Sciatic nerve (tissue), 2 donors: ENCODE measurements at places on chromosomes 3 and 15.
A peak's percentile ranks its signal among the peaks of the same experiment; 100 is the strongest.

- peak; percentile 62 for DNase-seq
Measured at GRCh38 chr3:158106766-158107471, 699 bp upstream of the SHOX2 start.

- no peak for DNase-seq
Measured at GRCh38 chr3:64157150-64158035, 67.9 kb downstream of the PRICKLE2 start.

- no peak for DNase-seq
Measured at GRCh38 chr3:24129549-24129948, 184.5 kb downstream of the NR1D2 start.

- DNase-seq = no peak
Measured at GRCh38 chr3:116671151-116671550, 38.4 kb upstream of the TUSC7 start.

GRCh38 chr3:157238457-157238856 lies 78.5 kb upstream of the CCNL1 start:
- DNase-seq = no peak

- DNase-seq = no peak
Measured at GRCh38 chr15:39781147-39781966, 1.3 kb downstream of the FSIP1 start.

DNA sequence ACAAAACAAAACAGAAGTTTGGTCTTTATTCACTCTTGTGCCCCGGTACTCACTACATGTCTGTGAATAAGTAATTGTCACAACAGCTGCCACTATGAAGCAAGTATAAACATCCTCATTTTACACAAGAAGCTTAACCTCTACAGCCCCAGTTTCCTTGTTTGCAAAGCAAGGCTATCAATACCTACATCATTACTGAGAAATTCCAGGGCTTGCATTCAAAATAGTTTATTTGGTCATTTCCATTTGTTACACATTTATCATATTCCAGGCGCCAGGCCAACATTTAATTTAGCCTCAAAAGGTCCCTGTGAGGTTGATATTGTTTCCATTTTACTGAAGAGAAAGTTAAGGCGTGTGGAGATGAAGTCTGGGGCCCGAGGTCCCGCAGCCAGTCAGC lies 161.4 kb upstream of the LRTM1 start:
- DNase-seq = no peak

GRCh38 chr3:16604887-16605602 lies at the start of gene DAZL:
Gene DAZL, minus strand, starts transcription at chr3:16605423. Its CDS starts 218 bp downstream, at chr3:16605205.
- no peak for DNase-seq

DNA sequence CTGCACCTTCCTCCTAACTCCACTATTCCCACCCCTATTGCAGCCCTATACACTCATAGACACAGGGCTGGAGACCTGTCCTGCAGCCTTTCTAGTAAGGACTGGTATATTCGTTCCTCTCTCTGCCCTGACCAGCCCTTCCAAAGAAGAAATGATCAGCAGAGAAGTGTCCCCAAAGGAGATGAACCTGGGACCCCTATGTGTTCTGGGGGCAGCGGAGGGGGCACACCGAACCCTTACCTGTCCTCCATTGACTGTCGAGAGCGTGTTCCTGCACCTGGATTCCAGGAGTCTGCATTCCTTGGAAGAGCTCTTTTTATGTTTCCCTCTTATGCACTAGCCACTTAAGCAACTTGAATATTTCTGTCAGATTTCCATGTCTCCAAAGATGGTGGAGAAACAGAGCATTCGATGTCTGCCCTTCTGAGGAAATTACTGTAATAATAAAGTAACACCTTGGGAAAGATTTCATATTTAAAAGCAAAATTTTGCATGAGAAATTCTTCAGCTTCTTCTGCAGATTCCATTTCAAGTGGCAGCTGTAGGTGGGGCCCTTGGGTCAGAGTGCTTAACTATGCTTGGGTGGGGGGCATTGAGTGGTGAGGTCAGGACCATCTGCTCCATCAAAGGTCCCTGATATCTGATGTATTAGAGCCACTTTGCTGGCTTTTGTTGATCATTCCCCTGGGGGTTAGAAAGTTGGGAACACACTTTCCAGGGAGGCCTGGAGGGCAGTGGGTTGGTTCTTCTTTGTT lies 6.3 kb downstream of the EPHB1 start:
- DNase-seq = no peak

DNA sequence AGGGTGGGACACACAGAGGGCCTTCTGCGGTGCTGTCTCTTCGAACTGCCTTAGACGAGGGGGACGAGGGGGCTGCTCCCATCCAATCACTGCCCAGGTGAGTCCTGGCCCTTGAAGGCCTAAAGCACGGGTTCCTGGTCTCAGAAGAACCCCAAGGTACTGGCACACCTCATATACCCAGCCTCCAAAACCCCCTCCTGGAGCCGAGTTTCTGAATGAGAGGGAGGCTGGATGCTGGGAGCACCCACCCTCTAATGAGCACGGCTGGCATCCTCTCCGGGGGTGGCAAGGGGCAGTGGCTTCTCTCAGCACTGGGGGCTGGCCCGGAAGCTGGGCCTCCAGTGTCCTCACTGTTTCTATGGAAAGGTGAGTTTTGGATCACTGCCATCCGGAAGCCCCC lies 165.6 kb downstream of the LRRK1 start:
- DNase-seq = no peak

DNA sequence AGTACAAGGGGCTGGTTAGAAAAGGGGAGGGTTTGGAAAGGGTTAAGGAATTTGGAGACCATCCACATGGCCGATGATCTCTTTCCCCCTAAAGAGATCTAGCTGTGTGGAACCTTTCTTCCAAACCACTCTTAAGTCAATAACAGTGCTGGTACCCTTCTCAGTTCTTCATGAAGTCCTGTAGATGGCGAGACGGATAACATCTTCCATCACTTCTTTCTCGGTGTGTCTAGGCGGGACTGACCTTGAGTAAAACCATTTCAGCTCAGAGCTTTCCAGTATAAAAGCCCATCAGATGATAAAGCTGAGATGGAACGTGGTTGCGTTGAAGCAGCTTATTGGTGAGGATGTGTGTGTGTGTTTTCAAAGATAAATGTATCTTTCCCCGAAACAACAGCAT lies 151.5 kb upstream of the BHLHE40 start:
- no peak for DNase-seq

- DNase-seq = no peak
Measured at GRCh38 chr15:36814708-36815107, 235.3 kb downstream of the CDIN1 start.

GRCh38 chr3:172102123-172102882 lies 62.9 kb downstream of the FNDC3B start:
- no peak for DNase-seq

- peak; percentile 43 for DNase-seq
Measured at GRCh38 chr3:124802061-124802698, 71.9 kb downstream of the UMPS start.

- no peak for DNase-seq
Measured at GRCh38 chr3:36221975-36222374, 158.3 kb upstream of the STAC start.

DNA sequence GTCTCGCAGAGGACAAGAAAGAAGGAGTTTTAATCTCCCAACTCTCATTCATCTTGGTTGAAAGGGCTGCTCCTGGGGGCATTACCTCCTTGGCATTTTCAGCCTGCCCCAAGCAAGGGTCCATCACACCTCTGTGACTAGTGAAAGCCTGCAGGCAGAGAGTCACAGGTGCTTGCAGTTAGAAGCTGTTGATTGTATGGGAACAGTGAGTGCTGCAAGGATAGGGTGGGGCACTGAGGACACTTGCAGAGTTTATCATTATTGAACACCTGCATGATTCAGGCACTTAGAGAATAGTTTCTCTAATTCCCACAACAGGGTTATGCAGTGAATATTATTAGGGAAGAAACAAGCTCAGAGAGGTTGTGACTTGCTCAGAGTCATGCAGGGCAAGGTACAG lies 41.7 kb upstream of the IGF2BP2 start:
- DNase-seq = no peak

- DNase-seq = no peak
Measured at GRCh38 chr3:47485812-47486211, 10.1 kb upstream of the SCAP start.

- no peak for DNase-seq
Measured at GRCh38 chr15:48647962-48648361, 2.5 kb upstream of the FBN1 start.

DNA sequence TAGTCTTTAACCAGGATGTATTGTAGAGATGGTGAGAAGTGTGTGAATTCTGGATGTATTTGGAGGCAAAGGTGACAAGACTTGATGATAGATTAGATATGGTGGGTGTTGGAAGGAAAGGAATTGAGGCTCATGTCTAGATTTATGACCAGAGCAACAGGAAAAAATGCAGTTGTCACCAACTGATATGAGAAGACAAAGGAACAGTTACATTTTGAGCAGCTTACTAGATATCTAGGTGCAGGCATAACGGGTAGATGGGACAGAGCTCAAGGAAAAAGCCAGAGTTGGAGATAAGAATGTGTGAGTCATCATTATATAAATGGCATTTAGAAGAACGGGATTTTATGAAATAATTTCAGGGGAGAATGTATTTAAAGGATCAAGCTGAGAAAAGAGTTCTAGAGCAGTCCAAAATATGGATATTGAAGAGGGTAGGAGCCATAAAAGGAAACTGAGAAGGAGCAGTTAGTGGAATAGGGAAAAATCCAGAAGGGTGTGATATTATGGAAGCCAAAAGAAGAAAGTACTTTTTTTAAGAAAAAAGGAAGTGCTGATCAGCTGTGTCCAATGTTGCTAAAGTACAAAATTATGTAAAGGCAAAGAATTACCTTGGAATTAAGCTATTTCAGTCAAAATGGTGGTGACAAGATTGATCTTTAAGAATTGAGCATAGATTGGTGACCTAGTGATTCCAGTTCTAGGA lies 262.5 kb downstream of the CGGBP1 start:
- DNase-seq = no peak

DNA sequence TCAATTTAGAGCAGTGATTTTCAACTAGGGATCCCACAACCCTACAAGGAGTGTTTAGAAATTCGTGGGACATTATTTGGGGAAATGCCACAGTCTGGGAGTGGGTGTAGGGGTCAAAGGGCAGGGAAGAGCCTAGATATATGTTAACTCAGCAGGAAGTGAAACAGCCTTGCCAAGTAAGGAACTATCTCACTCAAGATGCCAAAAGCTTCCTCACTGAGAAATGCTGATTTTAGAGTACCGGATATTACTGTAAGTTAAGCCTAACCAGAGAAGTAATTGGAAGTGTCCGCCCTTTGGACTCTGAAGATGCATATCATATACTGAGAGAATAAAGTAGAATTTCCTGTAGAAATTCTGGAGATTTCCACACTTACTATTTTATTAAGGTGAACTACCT lies 158.6 kb downstream of the BBX start:
- DNase-seq = no peak

DNA sequence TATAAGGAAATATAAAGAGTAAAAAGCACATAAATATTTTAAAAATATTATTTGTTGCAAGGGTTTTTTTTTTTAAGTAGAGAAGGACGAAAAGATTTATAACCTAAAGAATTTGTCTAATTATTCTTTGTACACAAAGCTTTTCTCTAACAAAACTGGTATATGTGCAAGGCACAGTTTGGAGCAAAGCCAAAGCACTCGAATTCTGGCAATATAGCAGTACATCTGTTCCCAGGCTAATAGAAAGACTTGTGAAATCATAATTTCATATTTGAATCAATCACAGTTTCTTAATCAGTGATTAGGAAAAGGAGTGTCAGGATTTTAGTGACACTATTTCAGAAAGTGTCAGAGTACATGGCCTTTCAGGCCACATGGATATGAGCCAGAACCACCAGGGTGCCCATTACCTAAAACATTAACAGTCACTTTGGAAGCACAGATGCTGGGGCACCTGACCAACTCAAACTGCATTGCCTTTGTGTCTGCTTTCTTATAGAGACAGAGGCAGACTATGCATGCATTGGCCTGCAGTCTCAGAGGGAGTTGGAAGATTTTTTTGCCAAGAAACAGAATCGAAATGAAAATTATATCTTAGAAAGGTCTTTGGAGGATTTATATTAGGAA lies 651.8 kb upstream of the SGO1 start:
- no peak for DNase-seq

DNA sequence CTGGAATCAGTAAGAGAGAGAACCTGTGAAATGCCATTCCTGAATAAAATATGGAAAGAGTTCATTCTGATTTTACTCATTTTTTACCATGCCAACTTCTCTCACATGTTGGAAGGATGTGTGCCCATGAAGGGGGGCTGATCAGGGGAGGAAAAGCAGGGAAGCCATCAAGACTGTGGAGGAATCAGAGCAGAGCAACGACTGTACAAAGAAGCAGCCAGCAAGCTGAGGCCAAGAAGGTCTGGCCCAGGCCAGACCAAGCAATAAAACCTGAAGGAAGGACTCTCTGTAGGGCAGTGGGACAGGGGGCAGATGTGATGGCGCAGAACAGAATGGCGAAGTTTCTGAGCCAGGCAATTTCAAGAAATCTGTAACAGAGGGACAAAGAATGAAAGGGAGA lies 24.0 kb upstream of the ARNT2 start:
- DNase-seq = no peak

GRCh38 chr15:67917636-67918035 lies 77.8 kb upstream of the RNU6-1 start:
- no peak for DNase-seq

DNA sequence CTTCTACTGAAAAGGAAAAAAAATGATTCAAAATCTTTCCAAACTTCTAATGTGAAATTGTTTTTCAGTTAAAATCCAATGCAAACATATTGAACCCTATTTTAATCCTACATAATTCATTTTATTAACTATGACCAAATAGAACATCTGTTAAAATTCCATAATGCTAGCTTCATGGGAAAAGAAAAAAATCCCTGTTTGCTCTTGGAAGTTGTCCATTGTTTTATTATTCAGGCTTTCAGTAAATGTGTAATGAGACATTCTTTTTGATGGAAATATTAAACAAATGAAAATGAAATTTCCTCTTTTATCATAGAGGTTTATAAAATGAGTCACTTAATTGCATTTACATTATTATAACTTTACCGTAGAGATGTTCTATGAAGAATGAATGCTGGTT lies 49.5 kb downstream of the SLC25A26 start:
- DNase-seq = no peak

DNA sequence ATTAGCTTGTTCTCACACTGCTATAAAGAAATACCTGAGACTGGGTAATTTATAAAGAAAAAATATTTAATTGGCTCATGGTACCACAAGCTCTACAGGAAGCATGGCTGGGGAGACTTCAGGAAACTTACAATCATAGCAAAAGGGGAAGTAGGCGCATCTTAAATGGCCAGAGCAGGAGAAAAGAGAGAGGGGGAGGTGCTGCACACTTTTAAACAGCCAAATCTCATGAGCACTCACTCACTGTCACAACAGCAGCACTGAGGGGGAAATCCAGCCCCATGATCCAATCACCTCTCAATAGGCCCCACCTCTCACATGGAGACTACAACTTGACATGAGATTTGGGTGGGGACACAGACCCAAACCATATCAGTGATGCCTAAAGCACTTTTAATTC lies 82.5 kb downstream of the DCLK3 start:
- DNase-seq = no peak

GRCh38 chr3:186108106-186108940 lies 566 bp downstream of the ETV5 start:
- peak; percentile 77 for DNase-seq

GRCh38 chr3:45277636-45278035 lies 51.5 kb upstream of the TMEM158 start:
- no peak for DNase-seq

- peak; percentile 91 for DNase-seq
Measured at GRCh38 chr15:62896969-62897486, 145.5 kb upstream of the TPM1 start.

- no peak for DNase-seq
Measured at GRCh38 chr15:88779944-88780343, 23.3 kb upstream of the ACAN start.
